ENCODE measurements at places on chromosomes 1 and 21. TPM values are rescaled to one million over a fixed set of nuclear protein-coding genes. Genes with fewer than 3 reads are reported as not detected.
A peak's percentile ranks its signal among the peaks of the same experiment; 100 is the strongest.

The OR2L2 gene
- total RNA-seq: 0.19 TPM

DNA sequence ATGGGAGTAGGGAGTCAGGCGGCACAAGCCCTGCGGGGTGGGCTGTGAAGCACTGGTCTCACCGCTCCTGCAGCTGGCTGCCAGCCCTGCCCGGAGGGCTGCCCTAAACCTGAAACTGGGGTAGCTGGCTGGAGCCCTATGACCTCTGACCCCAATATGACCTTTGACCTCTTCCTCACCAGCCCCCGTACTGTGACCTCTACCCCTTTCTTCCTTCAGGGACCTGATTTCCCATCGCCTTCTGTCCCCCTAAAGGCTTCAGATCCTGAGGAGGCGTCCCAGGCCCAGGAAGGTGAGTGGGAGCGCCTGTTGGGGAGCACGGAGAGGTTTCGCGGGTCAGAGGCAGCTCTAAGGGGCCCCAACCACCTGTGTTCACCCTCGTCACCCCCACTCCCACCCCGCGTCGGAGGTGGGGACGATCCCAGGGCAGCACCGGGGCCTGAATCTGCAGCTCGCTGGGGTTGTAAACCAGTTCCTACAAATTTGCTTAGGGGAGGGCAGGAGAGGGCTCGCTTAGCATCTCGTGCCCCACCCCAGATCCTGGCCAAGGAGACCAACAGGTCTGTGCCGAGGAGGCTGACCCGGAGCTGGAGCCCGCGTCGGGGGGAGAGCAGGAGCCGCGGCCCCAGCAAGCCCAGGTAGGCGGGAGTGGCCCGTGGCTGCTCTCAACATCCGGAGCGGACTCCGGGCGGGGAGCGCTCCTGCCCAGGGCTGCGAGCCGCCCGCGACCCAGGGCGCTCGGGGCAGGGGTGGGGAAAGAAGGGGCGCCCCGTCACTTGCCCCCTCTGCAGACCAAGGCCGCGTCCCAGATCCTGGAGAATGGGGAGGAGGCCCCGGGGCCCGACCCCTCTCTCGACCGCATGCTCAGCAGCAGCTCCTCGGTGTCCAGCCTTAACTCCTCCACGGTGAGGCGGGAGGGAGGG is 7.3 kb downstream of the SYTL1 start:
- DNase-seq: peak; percentile 45

GRCh38 chr1:165851034-165851658 is 23.7 kb downstream of the UCK2 start:
- DNase-seq: peak; percentile 17

GRCh38 chr1:215640429-215641148 is 73.5 kb downstream of the KCTD3 start:
- DNase-seq: no peak

DNA sequence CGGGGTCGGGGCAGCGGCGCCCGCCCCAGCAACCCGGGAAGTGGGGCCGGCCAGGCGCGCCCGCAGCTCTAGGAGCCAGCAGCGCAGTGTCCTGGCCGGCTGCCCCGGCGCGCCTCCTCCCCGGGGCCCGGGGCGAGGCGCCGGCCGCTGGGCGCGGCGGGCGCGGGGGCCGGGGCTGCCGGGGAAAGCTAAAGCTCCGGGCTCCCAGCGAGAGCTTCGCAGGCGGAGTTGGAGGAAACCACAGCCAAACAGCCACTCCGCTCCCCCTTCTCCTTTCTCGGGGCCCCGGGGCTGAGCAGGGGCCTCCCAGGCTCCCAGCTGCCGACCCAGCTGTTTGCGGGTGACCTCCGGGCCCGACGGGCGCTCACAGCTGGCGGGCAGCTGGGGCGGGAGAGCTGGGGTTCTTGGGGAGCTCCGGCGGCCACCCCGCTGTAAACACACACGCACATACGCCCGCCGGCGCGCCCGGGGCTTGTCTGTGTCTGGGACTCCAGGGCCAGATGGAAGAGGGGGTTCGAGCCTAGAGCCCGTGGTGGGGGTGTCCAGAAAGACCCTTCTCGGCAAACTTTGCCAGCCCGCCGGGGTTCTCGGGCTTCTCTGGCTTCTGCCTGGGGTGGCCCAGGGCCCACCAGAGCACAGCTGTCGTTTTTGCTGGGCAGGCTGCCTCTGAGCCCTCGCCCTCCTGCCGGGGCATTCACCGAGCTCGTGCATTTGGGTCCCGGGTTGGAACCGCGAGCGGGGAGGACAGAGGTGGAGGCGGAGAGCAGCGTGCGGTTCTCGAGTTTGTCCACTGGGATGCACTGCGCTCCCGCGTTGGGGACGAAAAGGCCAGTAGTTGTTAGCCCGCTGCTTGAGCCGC is 1.5 kb downstream of the AJAP1 start:
- peak; percentile 7 for DNase-seq

DNA sequence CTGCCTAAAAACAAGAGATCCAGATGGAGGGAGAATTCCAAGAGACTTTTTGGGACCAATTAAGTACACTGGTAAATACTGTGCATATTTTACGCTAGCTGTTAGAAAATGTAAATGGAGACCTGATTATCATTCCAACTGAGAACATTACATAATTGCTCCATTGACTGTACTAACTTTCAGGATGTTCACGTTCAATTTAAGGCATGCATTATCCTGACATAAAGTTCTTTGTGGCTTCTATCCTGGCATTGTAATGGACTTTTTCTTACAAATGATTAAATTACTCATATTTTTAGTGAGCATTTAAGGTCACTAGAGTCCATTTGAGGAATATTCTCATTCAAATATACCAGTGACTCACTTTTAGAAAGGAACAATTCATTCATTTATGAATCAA is 883.3 kb upstream of the TMPRSS15 start:
- no peak for DNase-seq

GRCh38 chr1:96281491-96281890 is 440.1 kb upstream of the PTBP2 start:
- DNase-seq: no peak

GRCh38 chr1:17405898-17406759 is 33.3 kb downstream of the RCC2 start:
- DNase-seq: peak; percentile 44

The CFH gene
- total RNA-seq: 6.2 TPM

DNA sequence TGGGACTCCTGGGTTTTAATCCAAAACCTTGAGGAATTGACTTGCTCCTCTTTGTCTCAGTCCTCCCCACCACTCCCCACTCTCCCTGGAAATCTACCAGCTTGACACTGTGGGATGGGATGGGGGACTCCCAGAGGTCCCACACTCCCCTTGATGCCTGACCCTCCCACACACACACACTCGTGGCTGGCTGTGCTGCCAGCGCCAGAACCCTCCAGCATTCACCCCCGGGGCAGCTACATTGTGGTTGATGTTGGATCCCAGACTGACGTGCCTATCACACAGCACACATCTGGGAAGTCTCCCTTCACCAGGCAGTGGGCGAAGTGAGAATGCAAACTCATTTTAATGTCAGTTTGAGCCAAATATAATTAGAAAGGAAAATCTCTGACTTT is 10.0 kb downstream of the KIRREL1 start:
- no peak for DNase-seq

The BROX gene
- 55.5 TPM for total RNA-seq

- no peak for DNase-seq
These were observed 104.6 kb upstream of the IVNS1ABP start for GRCh38 chr1:185421485-185422107.

DNA sequence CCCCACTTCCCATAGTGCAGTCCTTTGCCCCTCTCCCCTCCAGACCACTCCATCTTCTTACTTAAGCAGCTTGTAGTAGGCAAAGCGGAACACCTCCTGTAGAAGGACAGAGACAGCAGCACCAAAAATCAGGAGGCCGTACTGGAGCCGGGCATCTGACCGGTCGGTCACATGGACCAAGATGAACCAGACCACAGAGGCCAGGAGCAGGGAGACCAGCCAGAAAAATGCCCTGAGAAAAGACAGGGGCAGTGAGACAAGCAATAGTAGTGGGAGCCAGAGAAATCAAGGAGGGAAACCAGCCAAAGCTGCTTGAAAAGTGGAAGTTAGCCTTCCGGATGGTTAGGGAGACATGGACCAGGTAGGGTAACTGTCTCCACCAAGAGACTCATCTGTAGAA is 920 bp downstream of the APH1A start:
- no peak for DNase-seq

- no peak for DNase-seq
These were observed 65.5 kb downstream of the RNF187 start for GRCh38 chr1:228552596-228553176.

DNA sequence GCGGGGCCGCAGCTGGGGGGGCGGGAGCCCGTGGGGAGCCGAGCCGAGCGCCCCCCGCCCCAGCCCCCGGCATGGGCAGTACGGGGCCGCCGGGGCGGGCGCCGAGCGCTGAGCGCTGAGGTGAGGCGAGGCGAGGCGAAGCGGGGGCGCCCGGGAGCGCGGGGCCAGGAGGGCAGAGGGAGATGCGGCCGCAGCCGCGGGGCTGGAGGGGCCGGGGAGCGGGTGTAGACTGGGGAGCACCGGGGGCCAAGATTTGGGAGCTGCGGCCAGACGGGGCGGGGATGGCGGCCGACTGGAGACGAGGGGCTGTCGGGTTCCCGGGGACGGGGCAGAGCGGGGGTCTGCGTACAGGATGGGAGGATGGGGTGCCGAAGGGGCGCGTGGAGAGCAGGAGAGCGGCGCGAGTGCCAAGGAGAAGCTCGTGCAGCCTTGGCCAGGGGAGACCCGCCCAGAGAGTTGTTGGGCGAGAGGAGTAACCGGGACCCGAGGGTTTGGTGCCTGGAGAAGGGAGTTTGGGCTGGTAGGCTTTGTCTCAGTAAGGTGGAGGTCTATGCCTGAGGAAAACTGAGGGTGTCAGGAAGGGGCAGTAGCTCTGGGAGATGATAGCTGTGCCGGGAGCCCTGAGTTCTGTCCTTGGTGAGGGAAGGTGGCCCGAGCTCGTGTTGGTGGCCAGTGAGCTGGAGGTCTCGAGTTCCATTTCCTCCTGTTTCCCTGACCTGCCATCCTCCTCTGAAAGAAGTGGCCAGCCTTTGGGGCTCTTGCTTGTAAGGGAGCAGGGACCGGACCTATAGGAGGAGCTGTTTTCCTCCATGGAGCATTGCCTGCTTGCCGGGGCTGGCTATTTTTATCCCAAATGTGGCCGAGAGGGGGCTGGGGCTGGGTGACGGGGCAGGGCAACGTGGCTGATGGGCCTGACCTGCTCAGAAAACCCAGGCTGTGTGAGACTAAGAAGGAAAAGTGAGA is 539 bp downstream of the ATP8B2 start:
- DNase-seq: peak; percentile 40

DNA sequence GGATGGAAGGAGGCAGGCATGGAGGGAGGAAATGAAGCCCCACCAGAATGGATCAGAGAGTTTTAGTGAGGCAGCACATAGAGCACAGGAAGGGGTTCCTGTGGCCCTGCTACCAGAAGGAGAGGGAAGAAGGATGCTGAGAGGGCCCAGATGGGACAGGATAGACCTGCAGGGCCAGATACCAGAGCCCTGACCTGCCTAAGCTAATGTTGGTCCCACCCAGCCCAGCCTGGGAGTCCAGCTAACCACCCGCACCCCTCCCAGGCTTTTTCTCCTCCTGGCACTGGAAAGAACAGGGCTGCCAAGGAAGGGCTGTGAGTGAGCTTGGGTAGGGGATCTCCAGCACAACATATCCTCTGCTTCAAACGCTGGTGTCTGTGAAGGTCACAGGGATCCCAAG is 6.9 kb downstream of the NECTIN4 start:
- no peak for DNase-seq

GRCh38 chr1:63780565-63780964 is 6.7 kb downstream of the ROR1 start:
- DNase-seq: no peak

DNA sequence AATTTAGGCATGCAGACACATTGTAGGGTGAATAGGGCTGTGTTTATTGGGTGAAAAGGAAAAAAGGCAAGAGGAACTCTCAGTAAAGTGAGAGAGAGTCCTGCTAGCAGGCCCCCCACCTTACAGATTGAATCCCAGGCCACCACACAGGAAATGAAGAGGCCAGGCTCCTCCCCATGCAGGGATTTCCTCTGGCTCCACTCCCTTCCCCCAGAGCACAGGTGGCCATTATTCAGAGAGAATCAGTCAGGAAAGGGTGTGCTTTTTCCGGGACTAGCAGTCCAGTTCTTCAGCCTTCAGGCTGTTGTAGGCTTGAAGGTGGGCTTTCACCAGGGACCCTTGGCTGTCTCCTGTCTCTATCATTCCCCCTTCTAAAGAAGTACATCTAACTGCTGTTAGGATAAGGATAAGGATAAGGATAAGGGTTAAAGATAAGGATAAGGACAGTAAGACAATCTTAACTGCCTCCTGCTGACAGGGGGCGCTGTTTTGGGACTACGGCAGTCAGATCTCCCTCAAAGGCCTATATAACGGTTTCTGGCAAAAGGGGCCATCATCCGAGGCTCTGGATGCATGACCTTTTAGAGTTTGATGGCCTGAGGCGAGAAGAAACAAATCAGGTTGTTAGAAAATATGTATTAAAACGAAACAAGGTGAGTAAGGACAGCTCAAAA is 26.3 kb downstream of the ZNF648 start:
- DNase-seq: no peak

The CCDC30 gene
- total RNA-seq: 2.2 TPM

Measured in activated CD4-positive, alpha-beta T cell treated with anti-CD3 and anti-CD28 coated beads, Interleukin-2, amount 10 ng/mL, durations not matched to agents 7 days and 5 days (primary cell).